Endothelial cell (in vitro differentiated cells): ENCODE measurements at places on chromosomes 13 and 19.
A peak's percentile ranks its signal among the peaks of the same experiment; 100 is the strongest.

DNA sequence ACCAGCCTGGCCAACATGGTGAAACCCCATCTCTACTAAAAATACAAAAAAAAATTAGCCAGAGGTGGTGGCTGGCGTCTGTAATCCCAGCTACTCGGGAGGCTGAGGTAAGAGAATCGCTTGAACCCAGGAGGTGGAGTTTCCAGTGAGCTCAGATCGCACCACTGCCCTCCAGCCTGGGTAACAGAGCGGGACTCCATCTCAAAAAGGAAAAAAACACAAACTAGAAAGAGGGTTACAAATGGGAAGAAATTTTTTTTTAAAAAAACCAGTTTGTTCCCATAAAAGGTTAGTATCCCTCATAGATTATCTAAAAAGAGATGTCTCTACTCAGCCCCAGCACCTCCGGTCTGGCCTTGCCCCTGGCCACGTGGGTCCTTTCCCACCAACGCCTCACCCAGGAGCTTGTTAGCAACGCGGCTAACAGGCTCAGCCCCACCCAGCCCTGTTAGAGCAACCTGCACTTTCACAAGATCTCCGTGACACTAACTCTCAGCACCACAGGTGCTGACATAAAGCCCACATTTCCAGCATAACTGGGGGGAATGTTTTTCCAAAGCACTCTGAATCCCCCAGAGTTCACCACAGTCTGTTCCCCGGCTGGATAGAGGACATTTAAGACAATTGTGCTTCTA, 4.3 kb downstream of the DMKN start:
- DNase-seq = peak; percentile 23

DNA sequence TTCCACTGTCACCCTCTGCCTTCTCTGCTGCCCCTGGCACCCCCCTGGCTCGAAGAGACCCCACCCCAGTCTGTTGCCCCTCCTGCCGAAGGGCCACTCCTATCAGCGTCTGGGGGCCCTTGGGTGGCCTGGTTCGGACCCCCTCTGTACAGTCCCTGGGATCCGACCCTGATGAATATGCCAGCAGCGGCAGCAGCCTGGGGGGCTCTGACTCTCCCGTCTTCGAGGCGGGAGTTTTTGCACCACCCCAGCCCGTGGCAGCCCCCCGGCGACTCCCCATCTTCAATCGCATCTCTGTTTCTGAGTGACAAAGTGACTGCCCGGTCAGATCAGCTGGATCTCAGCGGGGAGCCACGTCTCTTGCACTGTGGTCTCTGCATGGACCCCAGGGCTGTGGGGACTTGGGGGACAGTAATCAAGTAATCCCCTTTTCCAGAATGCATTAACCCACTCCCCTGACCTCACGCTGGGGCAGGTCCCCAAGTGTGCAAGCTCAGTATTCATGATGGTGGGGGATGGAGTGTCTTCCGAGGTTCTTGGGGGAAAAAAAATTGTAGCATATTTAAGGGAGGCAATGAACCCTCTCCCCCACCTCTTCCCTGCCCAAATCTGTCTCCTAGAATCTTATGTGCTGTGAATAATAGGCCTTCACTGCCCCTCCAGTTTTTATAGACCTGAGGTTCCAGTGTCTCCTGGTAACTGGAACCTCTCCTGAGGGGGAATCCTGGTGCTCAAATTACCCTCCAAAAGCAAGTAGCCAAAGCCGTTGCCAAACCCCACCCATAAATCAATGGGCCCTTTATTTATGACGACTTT, 2.0 kb downstream of the ZFP36 start:
- no peak for DNase-seq

DNA sequence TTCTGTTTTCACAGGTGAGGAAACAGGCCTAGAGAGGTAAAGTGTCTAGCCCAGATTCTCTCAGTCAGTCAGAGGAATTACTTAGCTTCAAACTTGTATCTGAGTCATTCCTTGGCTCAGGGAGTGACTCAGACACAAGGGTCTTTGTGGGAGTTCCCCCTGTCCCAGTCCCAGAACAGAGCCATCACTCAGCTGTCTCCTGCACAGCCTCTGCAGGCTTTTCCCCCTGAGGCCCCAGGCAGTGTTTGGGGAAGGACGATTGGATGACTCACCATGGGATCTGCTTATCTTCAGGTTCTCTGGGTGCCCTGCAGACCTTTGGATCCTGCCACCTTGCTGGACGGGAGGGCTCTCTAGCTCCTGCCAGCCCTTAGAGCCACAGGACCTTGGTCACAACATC, 13.2 kb downstream of the ZNF793 start:
- no peak for DNase-seq

GRCh38 chr13:94414708-94415107, 64.8 kb downstream of the DCT start:
- DNase-seq = no peak

- DNase-seq = no peak
Observed at GRCh38 chr13:100561599-100562204, 26.9 kb downstream of the GGACT start.

DNA sequence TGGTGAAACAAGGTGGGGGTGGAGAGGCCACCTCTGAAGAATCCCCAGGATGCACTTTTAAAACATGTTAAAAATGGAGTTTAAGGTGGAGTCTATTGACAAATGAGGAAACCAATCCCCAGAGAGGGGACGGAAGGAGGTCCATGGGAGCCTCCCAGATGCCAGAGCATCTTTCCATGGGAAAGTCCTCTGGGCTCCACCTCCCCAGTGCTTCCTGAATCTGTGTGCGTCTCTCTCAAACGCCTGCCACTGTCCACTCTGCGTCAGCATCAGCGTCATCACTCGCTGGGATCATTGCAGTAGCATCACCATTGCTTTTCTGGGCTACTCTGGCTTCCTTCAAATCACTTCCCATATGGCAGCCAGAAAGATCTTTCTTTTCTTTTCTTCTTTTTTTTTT, 6.2 kb downstream of the GPR4 start:
- no peak for DNase-seq

GRCh38 chr19:41925208-41926003, 2.8 kb downstream of the ERFL start:
- no peak for DNase-seq

GRCh38 chr19:31340042-31341025, 8.9 kb downstream of the TSHZ3 start:
- DNase-seq = no peak

DNA sequence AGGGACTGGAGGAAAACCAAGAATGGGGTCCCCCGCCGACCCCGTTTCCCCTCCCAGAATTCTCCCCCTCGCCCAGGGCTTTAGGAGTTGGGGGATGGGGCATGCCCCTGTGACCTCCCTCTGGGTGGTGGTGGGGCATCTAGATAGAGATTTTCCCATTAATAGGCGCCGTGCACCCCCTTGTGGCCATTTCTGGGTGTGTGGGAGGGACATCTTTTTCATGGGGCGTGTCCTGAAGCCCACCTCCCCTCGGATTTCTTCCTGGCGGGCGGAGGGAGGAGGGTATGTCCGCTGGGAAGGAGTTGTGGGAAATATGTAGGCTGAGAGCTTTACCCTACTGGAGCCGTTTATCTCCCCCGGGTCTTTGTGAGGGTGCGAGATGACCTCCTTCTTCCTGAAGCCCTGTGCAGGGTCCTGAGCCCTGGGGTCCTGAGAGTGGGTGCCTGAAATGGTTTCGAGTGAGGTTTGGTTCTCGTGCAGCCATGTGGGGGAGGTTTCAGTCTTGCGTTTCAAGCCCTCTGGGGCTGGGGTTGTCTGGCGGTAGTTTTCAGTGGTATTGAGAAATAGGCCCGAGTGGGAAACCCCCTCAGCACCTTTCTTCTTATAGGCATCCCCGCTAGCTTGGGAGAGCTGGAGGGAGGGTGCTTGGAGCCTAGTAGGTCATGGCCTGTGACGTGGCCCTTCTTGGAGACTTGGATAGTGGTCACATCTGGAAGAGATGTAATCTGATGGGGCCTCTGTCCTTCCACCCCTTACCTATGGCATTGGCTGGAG, 1.0 kb downstream of the PRMT1 start:
- peak; percentile 93 for DNase-seq

DNA sequence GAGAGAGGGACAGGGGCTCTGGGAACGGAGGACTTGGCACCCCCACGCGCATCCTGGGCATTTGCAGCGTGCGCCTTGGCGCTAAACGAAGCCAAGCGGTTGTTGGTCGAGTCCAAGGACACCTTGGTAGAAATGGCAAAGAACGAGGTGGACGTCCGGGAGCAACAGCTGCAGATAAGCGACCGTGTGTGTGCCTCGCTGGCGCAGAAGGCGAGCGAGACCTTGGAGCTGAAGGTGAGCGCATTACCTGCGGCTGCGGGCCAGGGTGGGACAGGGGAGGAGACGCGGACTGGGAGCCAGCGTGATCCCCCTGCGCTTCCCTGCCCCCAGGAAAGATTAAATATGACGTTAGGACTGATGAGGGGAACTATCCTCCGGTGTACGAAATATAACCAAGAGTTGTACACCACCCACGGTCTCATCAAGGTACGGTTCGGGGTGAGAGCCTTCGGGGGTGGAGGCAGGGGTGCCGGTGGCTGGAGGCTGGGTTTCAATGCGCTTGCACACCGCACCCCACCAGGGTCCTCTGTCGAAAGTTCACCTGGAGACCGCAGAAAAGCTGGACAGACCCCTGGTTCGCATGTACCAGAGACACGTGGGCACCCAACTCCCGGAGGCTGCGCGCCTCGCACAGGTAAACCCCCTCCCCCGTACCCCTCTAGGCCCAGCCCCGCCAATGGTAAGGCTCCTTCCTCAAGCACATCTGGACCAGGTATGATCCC, 27.8 kb upstream of the CASP14 start:
- DNase-seq = no peak

DNA sequence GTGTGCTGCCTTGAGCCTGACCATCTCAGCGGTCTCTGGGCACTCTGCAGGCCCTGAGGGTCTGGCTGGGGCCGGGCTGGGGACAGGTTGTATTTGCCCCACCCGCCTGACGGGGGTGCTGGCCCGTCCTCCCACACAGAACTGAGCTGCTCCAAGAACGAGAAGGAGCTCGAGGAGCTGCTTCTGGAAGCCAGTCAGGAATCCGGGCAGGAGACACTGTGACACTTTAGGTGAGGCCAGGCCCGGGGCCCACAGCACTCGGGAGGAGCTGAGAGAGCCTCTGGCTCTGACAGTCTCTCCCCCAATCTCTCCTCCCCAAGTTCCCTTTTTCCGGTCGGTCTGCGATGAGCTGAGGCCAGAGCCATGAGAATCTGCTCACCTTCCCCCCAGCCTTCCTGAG, 14.5 kb downstream of the NKPD1 start:
- DNase-seq = no peak

- no peak for DNase-seq
Observed at GRCh38 chr19:19169236-19170052, 619 bp downstream of the MEF2B start.

DNA sequence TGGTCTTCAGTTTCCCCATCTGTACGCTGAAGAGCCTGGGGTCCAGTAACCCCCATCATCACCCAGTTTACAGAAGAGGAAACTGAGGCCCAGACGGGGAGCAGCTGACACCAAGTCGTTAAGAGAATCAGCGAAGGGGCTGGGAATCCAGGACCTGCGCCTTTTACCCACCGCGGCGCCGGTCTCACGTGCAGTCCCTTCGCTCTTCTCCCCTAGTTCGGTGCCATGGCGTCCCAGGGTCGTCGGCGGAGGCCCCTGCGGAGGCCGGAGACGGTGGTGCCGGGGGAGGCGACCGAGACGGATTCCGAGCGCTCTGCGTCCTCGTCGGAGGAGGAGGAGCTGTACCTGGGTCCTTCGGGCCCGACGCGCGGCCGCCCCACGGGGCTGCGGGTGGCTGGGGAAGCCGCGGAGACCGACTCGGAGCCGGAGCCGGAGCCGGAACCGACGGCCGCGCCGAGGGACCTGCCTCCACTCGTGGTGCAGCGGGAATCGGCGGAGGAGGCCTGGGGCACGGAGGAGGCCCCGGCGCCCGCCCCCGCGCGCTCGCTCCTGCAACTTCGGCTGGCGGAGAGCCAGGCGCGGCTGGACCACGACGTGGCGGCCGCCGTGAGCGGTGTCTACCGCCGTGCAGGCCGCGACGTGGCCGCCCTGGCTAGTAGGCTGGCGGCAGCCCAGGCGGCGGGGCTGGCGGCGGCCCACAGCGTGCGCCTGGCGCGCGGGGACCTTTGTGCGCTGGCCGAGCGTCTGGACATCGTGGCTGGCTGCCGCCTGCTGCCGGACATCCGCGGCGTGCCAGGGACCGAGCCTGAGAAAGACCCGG, 698 bp downstream of the BLOC1S3 start:
- no peak for DNase-seq

DNA sequence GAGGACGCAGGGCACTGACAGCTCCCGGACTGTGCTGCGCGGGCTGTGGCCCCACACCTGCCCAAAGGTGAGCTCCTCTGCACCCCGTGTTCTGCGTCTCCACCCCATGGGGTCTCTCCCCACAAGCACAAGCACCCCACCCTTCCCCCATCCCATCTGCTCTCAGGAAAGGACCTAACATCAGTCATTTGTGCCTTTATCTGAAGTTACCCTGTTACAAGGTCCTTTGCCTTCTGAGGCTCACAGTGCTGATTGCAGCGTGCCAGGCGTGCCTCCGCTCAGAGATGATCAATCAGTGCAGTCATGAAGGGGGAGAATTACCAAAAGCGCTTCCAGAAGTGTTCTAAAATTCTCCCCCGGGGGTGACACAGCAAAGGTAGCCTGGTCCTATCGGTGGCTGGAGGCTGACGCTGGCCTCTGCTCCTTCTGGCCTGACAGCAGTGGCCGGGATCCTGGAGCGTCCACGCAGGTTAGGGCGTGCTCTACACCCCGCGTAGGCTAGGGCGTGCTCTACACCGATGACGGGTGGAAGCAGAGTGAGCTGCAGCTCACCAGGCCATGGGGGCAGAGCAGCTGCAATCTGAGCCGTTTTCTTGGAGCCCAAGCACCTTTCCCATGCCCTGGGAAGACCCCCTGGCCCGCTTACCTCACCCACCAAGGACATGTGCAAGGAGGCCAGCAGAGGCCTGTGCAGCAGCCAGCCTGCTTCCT, 84.7 kb upstream of the TM9SF2 start:
- DNase-seq = no peak

DNA sequence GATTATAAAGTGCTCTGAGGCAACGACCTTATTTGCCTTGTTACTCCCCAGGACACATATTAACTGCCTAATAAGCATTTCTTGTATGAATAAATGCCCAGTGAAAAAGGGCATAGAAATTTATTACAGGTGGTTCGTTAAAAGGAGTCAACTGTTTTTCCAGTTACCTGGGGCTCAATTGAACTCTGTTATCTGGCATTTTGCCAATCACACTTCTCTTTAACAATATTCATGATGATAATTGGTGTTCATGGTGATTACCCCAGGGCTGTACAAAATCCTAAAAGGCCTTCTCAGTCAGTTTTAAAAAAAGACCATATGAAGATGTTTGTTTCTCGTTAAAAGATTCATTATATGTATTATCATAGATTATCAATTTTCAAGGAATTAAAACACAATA, 57.1 kb downstream of the KL start:
- DNase-seq = no peak

- DNase-seq = no peak
Observed at GRCh38 chr13:47025791-47026447, 129.1 kb upstream of the HTR2A start.

DNA sequence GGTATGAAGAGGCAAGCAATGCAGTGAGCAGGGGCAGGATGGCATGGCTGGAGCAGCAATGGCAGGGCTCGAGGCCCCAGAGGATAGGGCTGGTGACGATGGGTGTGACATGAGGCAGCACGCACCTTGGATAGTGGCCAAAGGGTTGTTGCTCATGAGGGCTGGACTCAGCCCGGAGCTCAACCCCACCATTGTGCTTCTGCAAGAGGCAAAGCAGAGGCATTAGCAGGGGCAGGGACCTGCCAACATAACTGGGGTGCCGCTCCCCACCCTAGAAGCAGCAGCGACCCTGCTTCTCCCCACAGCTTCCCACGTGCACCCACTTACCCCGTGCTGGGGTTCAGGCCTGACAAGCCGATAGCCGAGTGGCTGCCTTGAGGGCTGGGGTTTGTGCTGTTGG, 15.8 kb downstream of the ZNF574 start:
- no peak for DNase-seq
